Liver (tissue), 10 donors: ENCODE measurements at places on chromosomes 5 and 9. TPM values are rescaled to one million over a fixed set of nuclear protein-coding genes. Genes with fewer than 3 reads are reported as not detected.

The FOXB2 gene
- total RNA-seq, result not detected

DNA sequence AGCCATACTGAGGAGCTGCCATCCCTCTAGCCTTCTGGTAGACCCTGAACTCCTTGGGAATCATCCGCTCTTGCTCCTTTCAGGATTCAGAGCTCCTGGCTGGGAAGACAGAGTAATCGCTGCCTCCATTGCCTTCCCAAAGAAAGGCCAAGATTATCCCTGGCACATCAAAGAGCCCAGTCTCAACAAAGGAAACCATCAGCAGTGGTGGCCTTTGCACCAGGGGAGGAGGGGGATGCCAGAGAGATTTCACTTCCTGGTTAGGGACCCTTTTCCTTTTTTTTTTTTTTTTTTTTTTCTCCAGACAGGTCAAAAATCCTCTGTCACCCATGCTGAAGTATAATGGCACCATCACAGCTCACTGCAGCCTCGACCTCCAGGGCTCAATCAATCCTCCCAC is 16.0 kb upstream of the ERGIC1 start:
- H3K36me3 ChIP-seq, result no peaks in the 10 kb centered on the region
- DNase-seq, result no peak
- no peaks in the 10 kb centered on the region for H3K4me1 ChIP-seq
- no peaks in the 10 kb centered on the region for H3K27me3 ChIP-seq
- no peak overlapping the region for H3K27ac ChIP-seq

The FRRS1L gene
- 0.51 TPM for total RNA-seq

DNA sequence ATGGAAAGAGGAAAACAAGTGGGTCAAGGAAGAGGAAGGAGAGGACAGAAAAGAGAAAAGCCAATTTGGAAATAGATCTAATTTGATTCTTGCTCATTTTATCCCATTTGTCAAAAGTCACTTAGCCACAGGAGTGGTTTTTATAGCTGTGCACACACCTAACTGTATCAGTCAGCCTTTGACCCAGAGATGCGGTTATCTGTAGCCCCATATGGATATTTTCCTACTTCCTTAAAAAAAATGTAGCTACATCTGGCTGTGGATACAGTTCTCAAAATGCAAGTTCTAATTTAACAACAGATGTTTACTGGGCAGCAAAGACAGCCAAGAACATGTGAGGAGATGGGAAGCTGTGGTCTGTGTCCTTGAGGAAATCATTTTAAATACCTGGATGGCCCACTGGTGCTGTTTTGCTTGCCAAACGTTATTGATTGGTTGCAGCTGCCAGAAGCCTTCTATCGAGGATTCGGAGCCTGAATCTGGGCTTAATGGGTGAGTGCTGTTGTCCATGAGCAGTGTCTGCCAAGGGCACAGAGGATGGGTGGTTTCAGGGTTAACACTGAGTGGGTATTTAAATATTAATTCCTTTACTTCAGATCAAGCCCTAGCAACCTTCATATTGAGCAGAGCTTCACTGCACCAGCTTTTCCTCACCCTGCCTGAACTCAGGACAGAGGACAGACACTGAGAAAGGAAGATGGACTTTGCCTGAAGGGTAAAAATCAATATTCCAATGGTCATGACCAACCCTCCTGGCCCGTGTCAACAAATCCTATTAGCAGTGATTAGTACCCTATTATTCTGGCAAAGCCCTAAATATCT is 92.2 kb downstream of the APBA1 start:
- H3K27me3 ChIP-seq, result no peaks in the 10 kb centered on the region
- no peak for DNase-seq
- H3K27ac ChIP-seq, result peak overlapping the region; percentile 71
- peaks cover 42% of the 10 kb centered on the region for H3K4me1 ChIP-seq
- no peaks in the 10 kb centered on the region for H3K36me3 ChIP-seq
- no peak overlapping the region for H3K4me3 ChIP-seq

The OTP gene
- total RNA-seq, result not detected

The ZNF883 gene
- total RNA-seq, result 0.08 TPM

GRCh38 chr5:72185496-72186329 is 78.4 kb downstream of the MAP1B start:
- no peaks in the 10 kb centered on the region for H3K36me3 ChIP-seq
- H3K4me3 ChIP-seq, result no peak overlapping the region
- no peak overlapping the region for H3K27ac ChIP-seq
- no peak for DNase-seq
- no peaks in the 10 kb centered on the region for H3K4me1 ChIP-seq
- no peaks in the 10 kb centered on the region for H3K27me3 ChIP-seq

DNA sequence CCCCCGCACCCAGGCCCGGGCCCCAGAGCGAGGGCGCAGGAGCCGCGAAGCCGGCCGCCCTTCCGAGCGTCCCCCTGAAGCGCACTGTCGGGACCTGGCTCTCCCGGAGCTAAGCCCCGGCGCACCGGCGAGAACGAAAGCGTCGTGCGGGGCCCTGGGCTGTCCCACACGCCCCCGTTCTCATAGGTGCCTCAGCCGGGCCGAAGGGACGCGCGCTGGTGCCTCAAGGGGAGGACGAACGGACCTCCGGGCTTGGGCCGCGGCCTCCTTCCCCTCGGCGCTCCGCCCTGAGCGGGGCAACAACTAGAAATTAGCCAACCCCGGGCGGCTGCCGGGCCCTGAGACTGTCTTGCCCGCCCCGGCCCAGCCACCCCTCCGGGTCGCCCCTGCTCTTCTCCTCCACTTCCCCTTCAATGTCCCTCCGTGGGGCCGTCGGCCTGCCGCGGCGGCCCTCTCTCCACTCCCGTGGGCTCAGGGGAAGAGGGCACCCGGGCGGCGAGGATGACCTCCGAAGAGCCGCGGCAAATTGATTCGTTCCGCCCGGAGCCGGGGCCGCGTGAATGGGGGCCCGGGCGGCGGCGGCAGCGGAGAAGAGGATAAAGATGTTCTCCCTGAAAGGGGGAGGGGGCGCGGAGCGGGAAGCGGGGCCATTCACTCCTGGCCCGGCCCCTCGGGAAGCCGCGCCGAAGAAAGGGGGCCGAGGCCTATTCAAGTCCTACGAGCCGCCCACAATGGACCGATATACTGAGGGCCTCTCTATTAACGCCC is 3.5 kb upstream of the PRDM12 start:
- peaks cover 25% of the 10 kb centered on the region for H3K27me3 ChIP-seq
- H3K36me3 ChIP-seq, result no peaks in the 10 kb centered on the region
- no peak overlapping the region for H3K4me3 ChIP-seq
- peaks cover 22% of the 10 kb centered on the region for H3K4me1 ChIP-seq
- no peak overlapping the region for H3K27ac ChIP-seq

The KLHL3 gene
- total RNA-seq, result 8.8 TPM

DNA sequence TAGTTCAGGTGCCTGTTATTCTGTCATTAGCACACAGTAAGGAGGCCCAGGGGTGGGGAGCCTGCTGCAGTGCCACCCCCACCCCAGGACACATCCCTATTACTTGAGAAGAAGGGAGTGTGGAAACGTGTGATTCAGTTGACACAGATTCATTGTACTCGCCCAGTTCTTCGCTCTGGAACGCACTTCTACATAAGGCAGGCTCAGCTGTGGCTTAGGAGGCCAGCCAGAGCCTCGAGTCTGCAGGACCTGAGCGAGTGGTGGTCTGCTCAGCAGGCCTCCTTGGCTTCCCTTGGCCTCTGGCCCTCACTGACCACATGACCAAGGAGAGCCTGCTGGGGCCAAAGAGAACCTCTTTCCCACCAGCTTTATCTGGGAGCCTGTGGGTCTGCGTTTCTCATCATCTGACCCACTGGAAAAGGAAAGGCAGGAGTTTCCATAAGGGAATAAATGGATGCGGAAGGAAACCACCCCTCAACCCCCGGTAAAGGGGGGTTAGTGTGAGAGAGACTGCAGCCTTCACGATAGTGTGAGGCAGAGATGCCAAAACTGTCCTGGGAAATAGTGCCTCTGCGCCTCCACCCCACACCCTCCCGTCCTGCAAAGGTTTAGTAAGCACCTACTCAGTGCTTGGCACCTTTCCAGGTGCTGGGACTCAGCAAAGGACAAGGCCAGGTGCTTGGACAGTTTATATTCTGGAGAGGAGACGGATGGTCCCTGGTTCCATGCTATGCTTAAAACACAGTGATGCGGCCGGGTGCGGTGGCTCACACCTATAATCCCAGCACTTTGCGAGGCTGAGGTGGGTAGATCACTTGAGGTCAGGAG is 73.7 kb downstream of the PPARGC1B start:
- peaks cover 19% of the 10 kb centered on the region for H3K4me1 ChIP-seq
- H3K27ac ChIP-seq, result no peak overlapping the region
- DNase-seq, result no peak

DNA sequence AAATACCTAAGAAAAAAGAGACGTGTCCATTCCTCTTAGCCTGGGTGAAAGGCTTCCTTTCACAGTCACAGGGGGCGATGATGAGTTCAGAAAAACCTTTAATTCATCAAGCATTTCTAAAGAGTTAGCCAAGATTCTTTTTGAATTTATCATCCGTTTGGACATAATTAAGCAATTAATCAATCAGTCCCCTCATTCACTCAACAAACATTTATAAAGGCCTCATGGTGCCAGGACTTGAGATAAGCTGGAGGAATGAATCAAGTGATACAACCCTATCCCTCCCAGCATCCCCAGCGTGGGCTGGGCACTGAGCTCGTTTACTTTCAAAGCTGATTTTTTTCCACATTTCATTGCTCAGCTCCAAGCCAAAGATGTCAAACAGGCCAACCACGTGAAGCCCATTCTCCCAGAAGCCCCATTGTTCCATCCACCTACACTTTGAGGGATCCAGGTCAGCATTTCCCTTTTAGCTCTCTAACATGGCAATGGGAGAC is 140.5 kb downstream of the SLIT3 start:
- H3K27ac ChIP-seq, result no peak overlapping the region
- H3K27me3 ChIP-seq, result no peaks in the 10 kb centered on the region
- no peaks in the 10 kb centered on the region for H3K36me3 ChIP-seq

The PCDHGC4 gene
- 0.33 TPM for total RNA-seq

DNA sequence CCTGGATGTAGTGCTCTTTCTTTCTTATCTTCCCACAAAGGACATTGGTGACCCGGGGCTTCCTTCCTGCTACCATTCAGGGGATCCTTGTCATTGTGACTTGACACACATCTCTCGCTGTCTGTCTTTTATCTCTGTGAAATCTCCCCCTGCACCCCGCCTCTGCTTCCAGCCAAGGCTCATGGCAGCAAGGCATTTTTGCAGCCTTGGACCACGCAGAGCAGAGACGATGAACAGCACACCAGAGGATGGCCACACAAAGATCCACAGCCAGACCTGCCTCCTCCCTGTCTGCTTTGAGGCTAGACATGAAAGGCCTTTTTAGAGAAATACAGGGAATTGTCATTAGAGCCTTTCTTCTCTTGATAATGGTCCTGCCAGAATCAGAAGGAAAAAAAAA is 549.1 kb downstream of the CDK5RAP2 start:
- no peaks in the 10 kb centered on the region for H3K27me3 ChIP-seq
- H3K4me3 ChIP-seq, result no peak overlapping the region
- H3K36me3 ChIP-seq, result no peaks in the 10 kb centered on the region
- DNase-seq, result no peak
- no peaks in the 10 kb centered on the region for H3K4me1 ChIP-seq
- no peak overlapping the region for H3K27ac ChIP-seq

The NOXA1 gene
- 2.4 TPM for total RNA-seq

DNA sequence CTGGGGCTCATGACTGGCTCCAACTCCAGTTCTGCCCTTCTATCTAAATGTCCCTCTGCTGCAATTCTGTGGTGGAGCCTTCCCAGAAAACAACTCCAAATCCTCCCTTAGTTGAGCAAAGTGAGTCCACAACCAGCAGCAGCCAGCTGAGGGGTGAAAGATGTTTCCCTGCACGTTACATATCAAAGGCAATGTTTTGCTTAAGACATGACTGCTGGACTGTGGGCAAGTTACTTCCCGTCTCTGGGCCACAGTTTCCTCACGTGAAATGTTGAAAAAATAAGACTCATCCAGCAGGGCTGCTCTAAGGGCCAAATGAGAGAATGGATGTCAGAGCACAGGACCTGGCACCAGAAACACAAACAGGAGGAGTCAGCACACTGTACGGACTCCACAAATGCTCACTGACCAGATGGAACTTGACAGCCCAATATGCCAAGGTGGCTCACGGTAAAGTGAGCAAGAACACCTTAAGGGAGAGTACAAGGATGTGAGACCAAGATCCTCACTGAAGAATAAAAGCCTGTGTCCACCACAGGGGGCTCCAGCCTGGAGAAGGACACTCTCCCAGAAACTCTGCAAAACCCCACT is 138.4 kb upstream of the ABCA1 start:
- no peaks in the 10 kb centered on the region for H3K36me3 ChIP-seq
- H3K4me1 ChIP-seq, result peaks cover 27% of the 10 kb centered on the region
- H3K27me3 ChIP-seq, result no peaks in the 10 kb centered on the region
- DNase-seq, result no peak

The CYLC2 gene
- not detected for total RNA-seq

DNA sequence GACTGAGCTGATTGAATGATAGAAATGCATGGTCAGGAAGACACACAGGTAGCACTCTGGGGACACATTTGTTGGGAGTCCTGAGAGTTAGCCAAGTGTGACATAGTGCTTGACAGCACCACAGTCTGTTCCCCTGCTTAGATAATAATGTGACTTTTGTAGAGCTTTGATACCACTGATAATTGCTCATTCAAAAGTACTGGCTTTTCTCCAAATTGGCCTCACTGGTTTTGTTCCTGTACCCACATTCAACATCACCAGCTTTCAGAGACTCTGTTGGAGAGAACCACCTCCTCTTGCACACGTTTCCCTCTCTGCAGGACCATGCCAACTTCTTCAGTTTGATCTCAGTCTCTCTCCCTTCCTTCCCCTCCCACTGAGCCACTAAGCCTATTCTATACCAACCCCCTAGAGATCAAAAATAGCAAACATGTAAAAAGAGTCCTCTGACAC is 52.5 kb upstream of the IL7R start:
- H3K4me1 ChIP-seq, result no peaks in the 10 kb centered on the region
- H3K4me3 ChIP-seq, result no peak overlapping the region
- H3K27ac ChIP-seq, result no peak overlapping the region
- H3K27me3 ChIP-seq, result no peaks in the 10 kb centered on the region
- no peak for DNase-seq
- H3K36me3 ChIP-seq, result no peaks in the 10 kb centered on the region

The SEMA5A gene
- total RNA-seq, result 5.8 TPM

GRCh38 chr9:7788772-7789171 is 10.8 kb downstream of the DMAC1 start:
- DNase-seq, result no peak
- no peaks in the 10 kb centered on the region for H3K27me3 ChIP-seq
- no peak overlapping the region for H3K4me3 ChIP-seq
- no peaks in the 10 kb centered on the region for H3K36me3 ChIP-seq

The ZNF483 gene
- 0.84 TPM for total RNA-seq

DNA sequence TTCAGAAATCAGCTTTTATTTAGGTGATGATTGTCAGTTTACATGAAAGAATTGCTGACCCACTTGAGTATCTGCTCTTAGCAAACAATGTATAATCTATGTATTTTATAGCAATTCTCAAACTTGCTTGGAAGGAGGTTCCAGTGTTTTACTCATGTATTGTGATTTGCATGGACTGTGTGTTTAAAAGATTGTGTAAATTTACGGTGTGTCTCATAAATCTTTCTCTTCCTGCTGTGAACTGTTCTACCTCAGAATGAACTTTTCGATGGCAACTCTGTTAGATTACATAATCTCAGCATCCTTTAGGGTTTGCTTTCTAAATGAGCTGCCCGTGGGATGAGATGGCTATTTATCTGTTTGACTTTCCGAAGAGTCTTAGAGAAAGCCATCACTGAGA is 122.5 kb downstream of the MEF2C start:
- no peak for DNase-seq
- no peak overlapping the region for H3K27ac ChIP-seq
- H3K27me3 ChIP-seq, result no peaks in the 10 kb centered on the region
- no peaks in the 10 kb centered on the region for H3K36me3 ChIP-seq

GRCh38 chr5:107853696-107854095 is 183.0 kb upstream of the EFNA5 start:
- H3K27ac ChIP-seq, result no peak overlapping the region
- H3K27me3 ChIP-seq, result no peaks in the 10 kb centered on the region
- DNase-seq, result no peak
- no peak overlapping the region for H3K4me3 ChIP-seq
